CD8-positive, alpha-beta memory T cell (primary cell): ENCODE measurements at places on chromosomes 1 and 21. TPM values are rescaled to one million over a fixed set of nuclear protein-coding genes. Genes with fewer than 3 reads are reported as not detected.

The C1orf56 gene
- total RNA-seq = 2.3 TPM

The ATP6V1G3 gene
- not detected for total RNA-seq

The LYST gene
- 79.9 TPM for total RNA-seq

The CLCA1 gene
- not detected for total RNA-seq

The TLR5 gene
- 0.22 TPM for total RNA-seq

The XKR8 gene
- total RNA-seq = 8.9 TPM

The FCAMR gene
- not detected for total RNA-seq

The KPRP gene
- total RNA-seq = not detected

The ADAM30 gene
- total RNA-seq = not detected

DNA sequence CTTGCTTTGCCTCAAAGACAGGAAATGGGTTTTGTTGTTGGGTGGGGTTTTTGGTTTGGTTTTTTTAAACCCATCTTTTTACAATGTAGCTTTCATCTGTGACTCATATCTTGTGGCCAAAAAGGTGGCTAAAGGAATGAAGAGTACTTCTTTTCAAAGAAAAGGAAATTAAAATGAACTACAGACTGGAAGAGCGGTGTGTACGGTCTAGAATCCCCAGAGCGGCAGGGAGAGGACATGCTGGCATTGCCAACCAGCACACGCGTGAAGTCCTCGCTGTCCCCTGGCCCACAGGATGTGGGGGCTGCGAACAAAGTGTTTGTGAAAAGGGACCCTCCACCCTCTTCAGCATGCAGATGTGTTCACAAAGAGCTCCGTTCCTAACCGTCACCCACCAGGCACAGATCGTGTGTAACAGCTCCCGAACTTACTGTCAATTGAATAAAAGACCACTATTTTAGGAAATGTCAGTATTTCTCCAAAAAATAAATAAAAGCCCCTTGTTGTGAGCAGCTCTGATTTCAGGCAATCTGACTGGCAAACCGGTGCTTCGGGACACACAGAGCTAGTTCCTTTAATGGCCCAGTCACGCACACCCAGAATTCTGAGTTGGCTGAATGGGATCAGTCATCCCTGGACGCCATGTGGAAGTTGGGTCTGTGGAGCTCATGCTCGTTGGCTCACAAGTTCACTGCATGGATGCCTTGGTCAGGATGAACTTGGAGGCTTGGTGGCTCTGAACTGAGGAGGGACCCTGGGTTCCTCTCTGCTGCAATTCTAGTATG is 602.9 kb downstream of the NPHP4 start:
- no peak for DNase-seq

DNA sequence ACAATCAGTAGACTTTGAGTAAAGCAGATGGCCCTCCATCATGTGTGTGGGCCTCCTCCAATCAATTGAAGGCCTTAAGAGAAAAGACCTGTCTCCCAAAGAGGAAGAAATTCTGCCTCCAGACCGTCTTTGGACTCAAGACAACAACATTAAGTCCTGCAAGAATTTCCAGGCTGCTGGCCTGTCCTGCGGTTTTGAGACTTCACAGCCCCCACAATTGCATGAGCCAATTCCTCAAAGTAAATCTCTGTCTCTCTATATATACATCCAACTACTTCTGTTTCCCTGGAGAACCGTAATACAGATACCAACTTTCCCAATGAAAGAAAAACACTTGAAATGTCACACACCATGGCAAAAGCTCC is 16.4 kb downstream of the REG4 start:
- DNase-seq = no peak

DNA sequence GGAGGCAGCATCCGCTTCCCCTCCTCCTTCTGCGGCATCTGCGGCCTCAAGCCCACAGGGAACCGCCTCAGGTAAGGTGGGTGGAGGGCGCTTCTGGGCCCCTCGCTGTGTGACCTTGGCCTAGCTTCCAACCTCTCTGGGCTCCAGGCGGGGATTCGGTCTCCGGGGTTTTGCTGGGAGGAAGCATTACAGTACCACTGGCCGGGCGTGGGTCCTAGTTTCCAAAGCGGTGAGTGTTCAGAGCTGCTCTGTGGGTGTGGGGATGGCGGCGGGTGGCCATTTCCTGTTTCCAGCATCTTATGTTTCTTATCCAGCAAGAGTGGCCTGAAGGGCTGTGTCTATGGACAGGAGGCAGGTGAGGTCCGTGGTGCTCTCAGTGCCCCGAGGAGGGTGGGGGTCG is 11.6 kb downstream of the FAAH start:
- DNase-seq = no peak

DNA sequence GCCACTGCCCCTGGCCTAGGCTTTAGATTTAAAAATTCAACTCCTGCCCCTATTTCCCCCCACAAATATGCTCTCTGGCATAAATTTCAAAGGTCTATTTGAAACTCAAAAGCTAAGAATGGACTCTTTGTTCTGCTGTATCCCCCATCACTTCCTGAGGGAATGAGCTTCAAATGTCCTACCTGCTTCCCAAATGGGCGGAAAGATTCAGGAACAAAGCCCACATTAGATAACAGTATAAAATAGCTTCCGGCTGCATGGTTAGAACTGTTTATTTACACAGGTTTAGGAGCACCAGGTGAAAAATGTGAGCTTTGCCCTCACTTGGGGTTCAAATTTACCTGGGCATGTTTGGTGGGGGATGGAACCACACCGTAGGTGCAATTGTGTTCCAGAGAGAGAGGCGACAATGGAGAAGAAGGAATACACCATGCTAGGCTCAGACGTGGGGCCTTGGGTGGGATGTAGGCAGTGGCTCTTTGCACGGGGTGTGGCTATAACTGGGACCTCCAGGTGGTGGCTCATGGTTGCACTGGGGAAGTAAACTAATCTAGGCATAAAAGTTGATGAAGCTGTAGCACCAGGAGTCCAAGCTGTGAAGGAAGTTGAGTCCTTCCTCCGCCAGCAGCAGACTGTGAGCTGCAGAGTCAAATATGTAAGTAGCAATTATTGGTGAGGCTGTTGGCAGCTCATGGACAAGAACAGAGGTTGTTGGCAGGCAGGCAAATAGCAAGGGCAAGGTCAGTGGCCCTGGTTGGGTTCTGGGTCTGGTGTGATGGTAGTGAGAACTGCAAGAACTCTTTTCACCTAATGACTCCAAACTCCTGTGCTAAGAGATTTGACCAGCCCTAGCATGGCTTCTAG is 41.5 kb upstream of the SRSF10 start:
- no peak for DNase-seq

- no peak for DNase-seq
These were observed 483.4 kb downstream of the PLPP3 start for GRCh38 chr1:56095696-56096665.

GRCh38 chr1:201515895-201516294 is 9.0 kb upstream of the CSRP1 start:
- no peak for DNase-seq

DNA sequence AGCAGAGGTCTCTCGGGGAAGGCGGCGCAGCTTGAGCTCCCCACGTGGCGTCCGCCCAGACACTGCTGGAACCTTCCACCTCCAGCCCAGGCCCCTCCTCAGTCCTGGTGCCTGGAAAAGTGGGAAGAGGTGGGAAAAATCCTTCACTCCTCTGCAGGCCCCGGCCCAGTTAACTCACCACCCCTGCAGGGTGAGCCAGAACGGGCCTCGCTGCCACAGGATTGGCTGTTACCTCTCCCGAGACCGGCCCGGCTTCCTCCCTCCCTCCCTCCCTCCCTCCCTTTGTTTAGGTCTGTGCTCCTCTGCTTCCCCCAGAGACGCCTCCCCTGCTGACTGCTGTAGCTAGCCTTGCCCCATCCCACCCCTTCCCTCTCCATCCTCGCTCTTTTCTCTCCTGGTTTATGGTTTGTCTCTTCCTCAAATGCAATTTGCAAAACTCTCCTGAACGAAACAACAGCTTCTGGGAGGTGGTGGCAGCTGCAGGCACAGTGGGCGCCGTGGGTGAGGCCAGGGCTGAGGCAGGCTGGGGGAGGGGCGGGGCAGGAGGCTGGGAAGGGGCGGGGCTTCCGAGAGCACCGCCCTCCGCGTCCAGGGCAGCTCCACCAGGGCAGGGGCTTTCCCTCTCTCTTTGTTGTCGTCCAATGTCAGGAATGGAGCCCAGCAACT is 6.5 kb downstream of the CAPN9 start:
- DNase-seq = peak; percentile 12

DNA sequence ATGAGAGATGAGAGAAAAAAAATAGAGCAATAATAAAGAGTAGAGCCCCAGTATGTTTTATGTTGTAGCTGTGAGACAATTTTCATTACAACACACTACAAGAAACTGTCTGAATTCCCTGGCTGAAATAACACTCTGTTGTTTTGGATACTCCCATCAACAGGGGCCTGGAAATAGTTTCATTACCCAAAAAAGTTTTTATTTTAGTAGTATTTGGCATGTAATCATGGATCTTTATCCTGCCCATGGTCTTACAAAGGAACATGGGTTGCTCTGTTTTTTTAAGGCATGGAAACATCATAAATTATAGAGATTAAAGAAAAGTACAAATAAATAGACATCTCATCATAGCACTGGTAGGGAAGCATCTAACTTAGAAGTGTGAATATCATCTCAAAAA is 56.3 kb downstream of the GNG12 start:
- no peak for DNase-seq

- no peak for DNase-seq
These were observed 45.3 kb downstream of the NR5A2 start for GRCh38 chr1:200072636-200073285.

DNA sequence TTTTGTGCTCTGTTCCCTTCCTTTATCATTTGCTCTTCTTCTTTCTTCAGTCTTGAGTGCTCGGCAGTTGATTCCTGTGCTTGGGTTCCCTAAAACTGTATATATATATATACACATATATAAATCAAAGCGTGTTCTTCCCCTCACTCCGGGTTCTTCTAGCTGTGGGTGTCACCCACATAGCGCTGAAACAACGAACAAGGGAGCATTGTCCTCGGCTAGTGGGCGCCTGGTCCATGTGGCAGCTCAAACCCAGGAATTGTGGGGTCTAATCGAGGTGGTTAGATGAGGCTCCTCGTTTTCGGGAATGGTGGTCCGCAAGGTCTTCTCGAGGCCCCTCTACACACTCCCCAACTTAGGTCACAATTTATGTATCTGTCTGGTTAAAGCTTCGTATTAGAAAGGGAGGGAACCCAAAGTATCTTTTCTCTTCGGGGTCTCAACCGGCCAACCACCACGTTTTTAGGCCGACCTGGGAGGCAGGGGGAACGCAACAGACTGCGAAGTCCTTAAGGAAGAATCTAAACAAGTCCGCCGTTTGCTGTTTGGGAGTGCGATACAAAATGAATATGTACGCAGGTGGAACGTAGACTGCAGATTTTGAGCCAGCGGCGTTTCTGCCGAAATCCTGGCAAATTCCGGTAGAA is 504 bp upstream of the SDHC start:
- no peak for DNase-seq

DNA sequence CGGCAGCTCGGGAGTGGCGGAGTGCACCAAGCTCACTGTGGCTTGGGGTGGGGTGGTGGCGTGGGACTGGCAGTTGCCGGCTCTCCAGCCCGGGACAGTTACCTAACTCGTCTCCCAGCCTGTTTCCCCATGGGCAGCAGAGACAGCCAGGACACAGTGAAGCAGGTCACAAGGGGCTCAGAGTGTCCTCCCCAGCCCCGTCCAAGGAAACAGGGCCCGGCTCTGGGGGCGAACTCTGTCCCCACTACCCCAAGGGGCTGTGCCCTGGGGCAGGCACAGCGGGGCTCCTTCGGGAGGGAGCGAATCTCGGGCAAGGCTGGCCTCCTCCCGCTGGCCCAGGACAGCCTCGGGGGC is 759 bp downstream of the GPR157 start:
- no peak for DNase-seq

DNA sequence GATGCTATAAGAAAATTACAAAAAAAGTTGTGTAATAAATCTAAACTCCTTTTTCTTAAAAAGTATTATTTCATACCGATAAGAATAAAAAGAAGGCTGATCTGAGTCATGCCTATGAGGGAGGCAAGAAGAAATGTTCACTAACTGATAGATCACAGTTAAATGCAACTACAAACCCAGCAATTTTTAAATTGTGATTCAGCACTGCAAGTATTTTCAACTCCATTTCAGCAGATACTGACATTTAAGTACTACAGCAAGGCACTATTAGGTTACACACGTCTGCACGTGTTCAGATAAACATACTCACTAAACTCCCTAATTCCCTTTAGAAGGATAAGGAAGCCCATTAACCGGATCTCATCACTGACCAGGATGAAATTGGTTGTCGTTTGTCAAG is 213.3 kb upstream of the ZRANB2 start:
- DNase-seq = no peak

GRCh38 chr21:16079830-16080229 is 350.0 kb downstream of the USP25 start:
- no peak for DNase-seq

DNA sequence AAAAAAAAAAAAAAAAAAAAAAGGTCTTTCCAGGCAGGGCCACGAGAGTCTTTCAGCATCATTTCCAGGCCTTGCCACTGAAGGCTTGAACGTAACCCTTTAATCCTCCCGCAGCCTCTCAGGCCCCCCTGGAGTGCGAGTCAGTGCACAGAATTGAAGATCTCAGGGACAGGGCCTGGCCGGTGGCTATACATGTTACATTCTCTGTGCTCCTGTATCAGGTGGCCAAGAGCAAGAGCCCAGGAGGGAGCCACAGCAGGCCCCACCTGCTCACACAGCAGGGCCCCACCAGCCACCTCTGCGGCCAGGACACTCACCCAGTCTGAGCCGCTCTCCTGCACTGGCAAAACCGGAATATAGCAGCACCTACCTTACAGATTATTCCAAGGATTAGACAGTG is 34.1 kb upstream of the SLC25A33 start:
- DNase-seq = no peak

GRCh38 chr1:176752505-176752904 is 289.5 kb downstream of the PAPPA2 start:
- no peak for DNase-seq

DNA sequence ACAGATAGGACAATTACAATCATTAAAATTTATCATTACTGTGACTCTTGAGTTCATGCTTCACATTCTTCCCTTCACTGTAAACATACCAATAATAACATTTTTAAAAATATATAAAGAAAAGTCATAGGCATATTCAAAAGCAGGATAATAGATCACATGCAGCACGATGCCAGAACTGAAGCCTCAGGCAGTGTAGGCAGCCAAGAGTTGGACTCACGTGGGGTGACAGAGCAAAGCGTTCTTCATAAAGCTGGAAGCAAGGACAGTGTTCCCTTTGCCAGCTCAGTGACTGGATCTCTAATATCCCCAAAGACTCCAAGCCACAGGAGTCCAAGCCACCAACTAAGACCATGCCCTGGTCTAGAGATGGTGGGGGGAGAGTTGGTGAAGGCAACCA is 77.7 kb downstream of the ODF2L start:
- DNase-seq = no peak

GRCh38 chr1:98034505-98034904 is 113.7 kb upstream of the DPYD start:
- DNase-seq = no peak

DNA sequence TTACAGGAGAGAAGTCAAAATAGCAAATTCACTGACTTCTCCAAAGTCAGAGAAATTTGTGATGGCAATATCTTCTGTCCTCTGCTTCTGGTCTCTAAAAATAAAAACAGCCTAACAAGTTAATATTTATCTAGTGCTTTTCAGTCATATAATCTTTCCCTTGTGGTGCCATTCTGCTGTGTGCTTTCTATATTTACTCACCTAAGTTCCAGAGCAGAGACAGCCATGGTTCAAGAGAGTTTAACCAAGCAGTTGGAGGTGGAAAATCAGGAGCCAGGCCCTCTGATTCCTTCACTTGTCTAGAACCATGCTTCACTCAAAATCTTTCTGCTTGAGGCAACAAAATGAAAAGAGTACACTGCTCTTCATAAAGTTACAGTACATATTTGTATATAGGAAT is 39.3 kb downstream of the BRINP2 start:
- no peak for DNase-seq

- DNase-seq = no peak
These were observed 52.2 kb downstream of the KCND3 start for GRCh38 chr1:111937147-111937725.
